Cardiac septum (tissue), 1 donor: ENCODE measurements at places on chromosomes 11 and 22. TPM values are rescaled to one million over a fixed set of nuclear protein-coding genes. Genes with fewer than 3 reads are reported as not detected.

The TP53AIP1 gene
- not detected for total RNA-seq

The APOA4 gene
- total RNA-seq, result not detected

The OR8B4 gene
- not detected for total RNA-seq

The IGLL5 gene
- not detected for total RNA-seq

The DTX4 gene
- 1.5 TPM for total RNA-seq

The OR10A6 gene
- total RNA-seq, result not detected

The C11orf65 gene
- 0.62 TPM for total RNA-seq

The DEFB131B gene
- not detected for total RNA-seq

The JRKL gene
- total RNA-seq, result 7.6 TPM

The CCDC81 gene
- total RNA-seq, result 0.59 TPM

The MAP6 gene
- total RNA-seq, result 7.2 TPM

The TRIM64 gene
- not detected for total RNA-seq

The OSBPL5 gene
- 16.6 TPM for total RNA-seq

The GVQW3 gene
- total RNA-seq, result 0.97 TPM

The C11orf87 gene
- 0.03 TPM for total RNA-seq

The SCUBE2 gene
- total RNA-seq, result 3.9 TPM

The ESAM gene
- total RNA-seq, result 50.2 TPM

The RNF169 gene
- 11.1 TPM for total RNA-seq

The OR4A16 gene
- total RNA-seq, result not detected

The SIRT3 gene
- total RNA-seq, result 27.0 TPM

The PTPN5 gene
- 3.8 TPM for total RNA-seq

The RIBC2 gene
- not detected for total RNA-seq

The POU2AF1 gene
- total RNA-seq, result 0.13 TPM

The NXPE2 gene
- total RNA-seq, result 0.22 TPM

The TCN1 gene
- total RNA-seq, result not detected

The PLAAT2 gene
- total RNA-seq, result not detected

The NCF4 gene
- total RNA-seq, result 6.1 TPM

The ABTB2 gene
- total RNA-seq, result 27.9 TPM

The OR4C3 gene
- total RNA-seq, result not detected

The XKR3 gene
- total RNA-seq, result not detected

The SUSD2 gene
- total RNA-seq, result 3.1 TPM

The LRRC32 gene
- total RNA-seq, result 33.5 TPM

The ANGPTL5 gene
- total RNA-seq, result 1.9 TPM
